ENCODE measurements at places on chromosomes 3 and 15. TPM values are rescaled to one million over a fixed set of nuclear protein-coding genes. Genes with fewer than 3 reads are reported as not detected.

DNA sequence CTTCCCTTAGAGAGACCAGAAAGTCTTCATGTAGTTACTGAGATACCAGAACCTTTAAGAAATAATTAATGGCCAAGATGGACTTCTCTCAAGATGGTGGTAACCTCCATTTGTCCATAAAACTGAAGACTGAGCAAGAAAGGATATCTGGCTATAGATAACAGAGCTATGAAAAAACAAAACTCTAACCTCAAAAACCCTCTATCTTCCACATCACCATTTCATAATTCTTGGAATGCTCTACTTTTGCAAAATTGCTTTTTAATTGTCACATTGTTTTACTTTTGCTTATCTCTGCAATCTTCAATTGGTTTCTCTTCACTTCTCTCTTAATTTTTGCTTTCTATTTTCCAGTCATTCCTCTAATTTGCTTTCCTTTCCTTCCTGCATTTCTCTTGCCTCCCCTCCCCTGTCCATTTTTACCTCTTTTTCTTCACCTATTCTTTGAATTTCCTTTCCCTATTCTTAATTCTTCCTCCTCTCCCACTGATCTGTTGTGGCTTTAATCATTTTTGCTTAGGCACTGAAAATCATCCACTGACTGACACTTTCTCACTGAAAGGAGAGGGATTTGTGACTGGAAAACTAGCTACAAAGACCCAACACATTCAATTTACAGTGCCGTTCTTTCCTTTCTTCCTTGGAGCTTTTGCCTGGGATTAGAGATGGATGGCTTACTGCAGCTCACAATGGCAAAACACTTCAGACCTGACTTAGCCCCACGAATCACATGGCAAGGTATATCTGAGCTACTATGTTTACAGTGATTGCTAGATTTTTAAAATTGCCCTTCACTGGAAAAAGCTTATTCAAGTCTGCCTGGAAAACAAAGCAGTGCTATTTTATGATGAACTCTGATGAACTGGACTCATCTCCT lies 242.8 kb downstream of the CHST2 start:
- no peak for DNase-seq

- DNase-seq = no peak
These were observed 198.4 kb downstream of the LPP start for GRCh38 chr3:188352196-188352927.

Gene FBXW12
- not detected for total RNA-seq

Gene PLA2G4F
- 0.78 TPM for total RNA-seq

Gene COL6A6
- 0.14 TPM for total RNA-seq
